ENCODE measurements at places on chromosomes 12 and 14.

DNA sequence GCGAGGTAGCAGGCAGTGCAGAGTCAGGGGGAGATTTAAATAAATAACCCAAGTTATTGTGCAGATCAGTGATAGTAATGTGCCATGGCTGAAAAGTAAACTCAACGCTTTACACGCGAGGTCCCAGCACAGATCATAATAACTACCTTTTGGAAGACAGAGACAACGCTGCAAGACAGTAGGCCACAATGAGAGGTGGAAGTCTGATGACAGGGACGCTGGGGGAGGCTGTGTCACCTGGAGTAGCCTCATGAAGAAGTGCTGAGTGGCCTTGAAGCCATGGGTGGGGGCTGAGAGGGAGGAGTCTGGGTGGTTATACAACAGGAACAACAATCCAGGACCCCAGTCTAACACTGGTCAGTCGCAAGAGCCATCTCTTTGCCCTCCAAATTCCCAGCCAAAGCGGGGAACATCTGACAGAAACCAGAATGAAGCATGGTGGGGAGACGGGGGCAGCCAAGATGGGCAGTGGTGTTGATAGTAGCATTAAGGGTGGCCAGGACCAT, 28.2 kb downstream of the ANO2 start:
- H3K27me3 ChIP-seq = no peaks in the 10 kb centered on the region
- DNase-seq = no peak
- no peak overlapping the region for H3K4me3 ChIP-seq
- H3K27ac ChIP-seq = no peak overlapping the region

DNA sequence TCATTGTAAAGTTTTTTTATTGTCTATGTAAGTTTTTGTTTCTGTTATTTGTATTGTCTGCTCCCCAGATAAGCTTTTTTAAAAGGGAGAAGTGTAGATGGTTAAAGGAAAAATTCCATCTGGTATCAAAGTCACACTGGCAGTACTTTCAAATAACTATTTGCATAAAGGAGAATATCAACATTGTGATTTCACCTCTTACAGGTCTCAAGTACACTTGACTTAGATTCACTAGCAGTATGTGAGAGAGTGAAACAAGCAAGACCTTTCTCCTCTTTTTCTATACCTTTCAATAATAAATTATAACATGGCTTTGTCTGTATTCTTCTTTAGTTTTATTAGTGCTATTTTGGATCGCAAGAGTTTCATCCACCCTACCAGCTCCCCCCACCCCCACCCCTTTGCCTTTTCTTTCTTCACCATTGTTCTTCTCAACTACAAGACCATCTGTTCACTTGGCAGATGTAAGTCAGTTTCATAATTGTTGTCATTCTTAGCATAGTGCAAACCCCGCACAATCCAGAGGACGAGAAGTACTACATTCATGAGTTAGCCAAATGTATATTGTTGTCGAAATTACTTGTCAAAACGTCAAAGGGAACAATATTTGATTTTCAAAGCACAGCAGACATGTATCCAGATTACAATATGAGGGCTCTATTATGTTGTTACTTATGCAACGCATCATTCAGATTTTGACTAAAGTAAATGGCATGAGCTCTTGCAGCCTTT, 602.7 kb upstream of the FLRT2 start:
- H3K4me3 ChIP-seq = no peak overlapping the region
- H3K27me3 ChIP-seq = no peaks in the 10 kb centered on the region
- no peaks in the 10 kb centered on the region for H3K36me3 ChIP-seq
- no peak overlapping the region for H3K27ac ChIP-seq
- no peak for DNase-seq

- H3K27ac ChIP-seq = no peak overlapping the region
- DNase-seq = no peak
- H3K4me1 ChIP-seq = no peaks in the 10 kb centered on the region
- H3K27me3 ChIP-seq = no peaks in the 10 kb centered on the region
- no peak overlapping the region for H3K4me3 ChIP-seq
- no peaks in the 10 kb centered on the region for H3K36me3 ChIP-seq
Observed at GRCh38 chr12:116838365-116838764, 42.9 kb downstream of the HRK start.

DNA sequence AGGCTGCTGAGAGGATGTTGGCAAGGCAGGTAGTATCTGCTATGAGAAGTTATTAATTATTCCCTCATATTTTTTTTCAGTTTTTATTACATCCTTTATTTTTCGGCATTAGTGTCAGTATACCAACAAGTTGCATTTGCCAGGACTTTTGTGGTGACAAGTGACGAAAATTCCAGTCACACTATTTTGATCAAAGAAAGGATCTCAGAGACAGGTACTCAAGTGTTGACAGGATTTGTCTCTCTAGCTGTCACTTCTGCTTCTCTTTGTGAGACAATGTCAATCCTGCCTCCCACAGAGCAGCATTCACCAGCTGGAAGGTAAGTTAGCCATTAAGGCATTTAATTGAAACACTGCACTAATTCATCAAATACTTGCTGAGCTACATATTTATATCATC, 18.0 kb upstream of the IFNG start:
- H3K27me3 ChIP-seq = no peaks in the 10 kb centered on the region
- H3K27ac ChIP-seq = no peak overlapping the region
- DNase-seq = no peak
- H3K4me3 ChIP-seq = no peak overlapping the region
- no peaks in the 10 kb centered on the region for H3K36me3 ChIP-seq

DNA sequence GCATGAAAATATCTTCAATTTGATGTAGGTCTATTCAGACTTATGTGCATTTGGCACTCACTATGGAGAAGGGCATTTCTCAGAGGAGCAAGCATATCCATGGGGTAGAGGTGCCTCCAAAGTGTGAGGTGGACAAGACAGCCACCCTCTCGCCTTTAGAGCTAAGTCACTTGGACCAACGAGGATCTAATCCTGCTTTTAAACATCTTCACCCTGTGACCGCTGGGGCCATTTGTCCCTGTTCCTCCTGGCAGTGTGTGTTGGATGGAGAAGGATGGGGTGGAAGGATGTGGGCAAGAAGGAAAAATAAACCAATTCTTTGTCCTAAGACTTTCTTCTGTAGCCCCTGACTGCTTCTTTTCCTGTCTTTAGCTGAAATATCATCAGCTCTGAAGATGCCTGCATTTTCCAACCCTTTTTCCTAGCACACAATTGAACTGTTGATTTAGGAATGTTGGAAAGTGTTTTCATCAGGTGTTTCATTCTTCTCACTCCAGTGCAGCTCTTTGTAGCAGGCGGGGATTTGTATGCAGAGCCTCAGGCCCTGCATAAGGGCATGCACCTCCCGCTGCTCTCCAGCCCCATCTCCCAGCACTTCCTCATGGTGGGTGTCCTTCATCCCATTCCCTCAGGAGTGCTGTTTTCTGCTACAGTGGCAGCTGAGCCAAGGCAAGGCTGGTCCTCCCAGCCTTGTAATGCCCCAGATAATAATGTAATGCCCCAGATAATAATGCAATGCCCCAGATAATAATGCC, 5.3 kb downstream of the FGF6 start:
- no peak overlapping the region for H3K27ac ChIP-seq
- no peak overlapping the region for H3K4me3 ChIP-seq
- H3K27me3 ChIP-seq = no peaks in the 10 kb centered on the region
- peaks cover 11% of the 10 kb centered on the region for H3K4me1 ChIP-seq
- no peaks in the 10 kb centered on the region for H3K36me3 ChIP-seq

DNA sequence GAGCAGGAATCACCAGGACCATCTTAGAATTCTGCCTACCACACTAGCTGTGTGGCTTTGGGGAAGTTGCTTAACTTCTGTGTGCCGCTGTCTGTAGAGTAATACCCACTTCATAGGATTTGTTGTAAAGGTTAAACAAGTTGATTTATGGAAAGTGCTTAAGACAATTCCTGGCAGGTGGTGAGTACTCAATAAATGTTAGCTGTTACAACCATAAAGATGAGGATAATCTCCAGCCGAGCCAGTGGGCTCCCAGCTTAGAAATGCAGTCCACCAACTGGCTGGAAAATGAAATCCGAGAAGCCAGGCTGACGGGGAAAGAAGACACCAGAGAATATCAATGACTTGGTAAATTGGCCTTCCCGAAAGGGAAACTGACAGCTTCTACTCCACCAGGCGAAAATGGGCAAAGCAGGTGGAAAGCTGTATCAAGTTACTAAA, 173.5 kb downstream of the CHST11 start:
- no peaks in the 10 kb centered on the region for H3K27me3 ChIP-seq
- DNase-seq = no peak
- H3K27ac ChIP-seq = no peak overlapping the region
- no peaks in the 10 kb centered on the region for H3K36me3 ChIP-seq

GRCh38 chr14:89265234-89265633, 151.8 kb downstream of the FOXN3 start:
- H3K27me3 ChIP-seq = no peaks in the 10 kb centered on the region
- DNase-seq = no peak
- H3K4me3 ChIP-seq = no peak overlapping the region
- no peak overlapping the region for H3K27ac ChIP-seq
- peaks cover 51% of the 10 kb centered on the region for H3K4me1 ChIP-seq
- no peaks in the 10 kb centered on the region for H3K36me3 ChIP-seq

DNA sequence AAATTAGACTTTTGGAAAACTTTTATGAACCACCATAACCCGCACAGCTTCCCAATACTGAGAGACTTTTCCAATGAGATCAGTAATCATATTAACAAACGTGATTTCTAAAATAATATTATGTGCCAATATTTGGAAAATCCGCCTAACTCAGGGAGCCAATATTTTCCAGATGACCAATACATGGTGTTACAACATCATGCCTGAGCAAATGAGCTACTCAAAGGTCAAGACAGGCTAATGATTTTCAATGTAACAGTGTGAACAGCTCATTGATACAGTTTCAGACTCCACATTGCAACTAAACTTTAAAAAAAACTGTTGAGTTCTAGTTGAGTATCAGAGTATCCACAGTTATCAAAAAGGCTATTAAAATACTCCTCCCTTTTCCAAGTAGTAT, 46.8 kb downstream of the RNF34 start:
- no peaks in the 10 kb centered on the region for H3K27me3 ChIP-seq
- H3K4me3 ChIP-seq = no peak overlapping the region
- no peak overlapping the region for H3K27ac ChIP-seq
- H3K4me1 ChIP-seq = peaks cover 15% of the 10 kb centered on the region
- no peak for DNase-seq

GRCh38 chr14:57209561-57209960, 59.1 kb downstream of the EXOC5 start:
- no peak for DNase-seq
- H3K4me1 ChIP-seq = no peaks in the 10 kb centered on the region
- H3K27me3 ChIP-seq = no peaks in the 10 kb centered on the region
- peaks cover 50% of the 10 kb centered on the region for H3K36me3 ChIP-seq
- no peak overlapping the region for H3K27ac ChIP-seq
- no peak overlapping the region for H3K4me3 ChIP-seq

GRCh38 chr14:99584823-99585222, 19.2 kb downstream of the CCDC85C start:
- DNase-seq = no peak
- H3K36me3 ChIP-seq = no peaks in the 10 kb centered on the region
- H3K4me1 ChIP-seq = no peaks in the 10 kb centered on the region
- H3K27ac ChIP-seq = no peak overlapping the region
- H3K4me3 ChIP-seq = no peak overlapping the region

DNA sequence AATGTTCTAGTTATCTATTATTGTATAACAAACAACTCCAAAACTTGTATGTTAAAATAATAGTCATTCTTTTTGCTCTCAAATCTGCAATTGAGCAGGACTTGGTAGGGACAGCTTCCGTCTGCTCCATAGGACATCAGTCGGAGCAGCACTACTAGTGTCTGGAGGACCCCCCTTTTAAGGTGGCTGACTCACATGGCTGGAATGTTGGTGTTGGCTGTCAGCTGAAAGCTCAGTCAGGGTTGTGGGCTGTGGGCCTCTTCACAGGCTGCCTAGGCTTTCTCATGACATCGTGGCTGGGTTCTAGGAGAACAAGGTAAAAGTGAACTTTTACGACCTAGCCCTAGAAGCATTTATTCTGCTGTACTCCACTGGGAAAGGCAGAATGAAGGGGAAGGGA, 160.6 kb downstream of the ANO4 start:
- H3K36me3 ChIP-seq = no peaks in the 10 kb centered on the region
- H3K4me1 ChIP-seq = no peaks in the 10 kb centered on the region
- no peaks in the 10 kb centered on the region for H3K27me3 ChIP-seq
- no peak for DNase-seq
- no peak overlapping the region for H3K27ac ChIP-seq
- H3K4me3 ChIP-seq = no peak overlapping the region

GRCh38 chr12:122499991-122500684, 594 bp downstream of the ZCCHC8 start:
- peak overlapping the region; percentile 79 for H3K4me3 ChIP-seq
- H3K27me3 ChIP-seq = no peaks in the 10 kb centered on the region
- H3K4me1 ChIP-seq = peaks cover 25% of the 10 kb centered on the region
- DNase-seq = peak; percentile 75

DNA sequence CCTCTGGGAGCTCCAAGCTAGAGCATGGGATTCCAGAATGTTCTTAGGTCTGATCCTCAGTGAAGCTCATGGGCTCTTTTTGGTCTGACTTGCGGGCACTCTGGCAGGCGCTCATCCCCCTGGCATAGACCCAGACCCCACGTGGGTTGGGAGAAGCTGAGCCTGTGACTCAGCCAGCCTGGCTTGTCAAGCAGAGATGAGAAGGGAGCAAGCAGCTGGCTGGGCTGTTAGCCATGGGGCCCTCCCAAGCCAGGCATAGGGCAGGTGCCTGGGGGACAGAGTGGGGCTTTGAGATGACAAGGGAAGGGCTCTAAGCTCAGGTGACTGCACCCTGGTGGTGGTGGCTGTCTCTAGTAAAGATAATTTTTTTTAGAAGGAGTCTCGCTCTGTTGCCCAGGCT, 80.3 kb upstream of the NOS1 start:
- H3K4me1 ChIP-seq = peaks cover 39% of the 10 kb centered on the region

DNA sequence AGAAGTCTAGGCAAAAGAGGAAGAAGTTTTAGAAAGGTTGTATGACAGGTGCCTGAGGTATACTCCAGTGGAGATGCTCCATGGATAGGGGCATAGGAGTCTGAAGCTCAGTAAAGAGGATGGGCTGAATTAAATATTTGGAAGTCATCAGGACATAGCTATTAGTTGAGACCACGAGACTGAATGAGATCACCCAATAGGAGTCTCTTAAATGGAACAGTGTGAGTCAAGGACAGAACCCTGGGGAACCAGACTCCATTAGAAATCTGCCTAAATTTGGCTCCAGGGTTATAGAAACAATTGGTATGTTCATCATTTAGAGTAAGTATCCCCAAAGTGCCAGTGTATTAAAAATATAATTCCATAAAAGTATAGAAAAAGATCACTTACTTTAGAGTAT, 172.6 kb downstream of the PRKCH start:
- H3K4me3 ChIP-seq = no peak overlapping the region
- no peak overlapping the region for H3K27ac ChIP-seq
- no peak for DNase-seq
- no peaks in the 10 kb centered on the region for H3K27me3 ChIP-seq
- peaks cover 15% of the 10 kb centered on the region for H3K4me1 ChIP-seq

- no peak for DNase-seq
- H3K4me3 ChIP-seq = no peak overlapping the region
- no peaks in the 10 kb centered on the region for H3K27me3 ChIP-seq
- no peak overlapping the region for H3K27ac ChIP-seq
- no peaks in the 10 kb centered on the region for H3K36me3 ChIP-seq
Observed at GRCh38 chr14:22438742-22439141, 150.3 kb downstream of the DAD1 start.
